ENCODE measurements at places on chromosomes 12 and 14.

- no peak for DNase-seq
These were observed 370.7 kb downstream of the TMTC2 start for GRCh38 chr12:83057436-83057835.

DNA sequence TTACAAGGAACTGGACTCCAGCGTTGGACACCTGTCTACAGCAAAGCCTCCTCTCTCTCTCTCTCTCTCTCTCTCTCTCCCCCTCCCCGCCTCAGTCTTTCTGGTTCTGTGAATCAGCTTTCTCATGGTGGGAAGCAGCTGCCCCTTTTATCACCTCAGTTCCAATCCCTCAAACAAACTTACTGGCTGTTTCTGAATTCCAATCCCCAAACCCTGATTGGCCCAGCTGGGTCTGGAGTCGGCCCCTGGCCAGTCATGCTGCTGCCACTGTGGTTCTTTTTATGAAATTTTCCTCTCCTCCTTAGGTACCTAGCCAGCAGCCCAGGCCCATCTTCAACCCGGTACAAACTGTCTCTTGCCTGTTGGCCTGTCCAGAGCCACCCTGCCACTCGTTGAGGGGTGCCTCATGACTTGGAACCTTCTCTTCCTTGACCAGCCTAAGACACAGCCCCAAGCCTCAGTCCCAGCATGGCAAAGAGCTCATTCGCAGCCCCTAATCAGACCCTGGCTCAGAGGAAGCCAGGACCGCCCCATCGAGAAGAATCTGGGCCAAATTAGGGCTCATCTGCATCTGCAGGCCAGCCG is 9.4 kb upstream of the MORN3 start:
- no peak for DNase-seq

DNA sequence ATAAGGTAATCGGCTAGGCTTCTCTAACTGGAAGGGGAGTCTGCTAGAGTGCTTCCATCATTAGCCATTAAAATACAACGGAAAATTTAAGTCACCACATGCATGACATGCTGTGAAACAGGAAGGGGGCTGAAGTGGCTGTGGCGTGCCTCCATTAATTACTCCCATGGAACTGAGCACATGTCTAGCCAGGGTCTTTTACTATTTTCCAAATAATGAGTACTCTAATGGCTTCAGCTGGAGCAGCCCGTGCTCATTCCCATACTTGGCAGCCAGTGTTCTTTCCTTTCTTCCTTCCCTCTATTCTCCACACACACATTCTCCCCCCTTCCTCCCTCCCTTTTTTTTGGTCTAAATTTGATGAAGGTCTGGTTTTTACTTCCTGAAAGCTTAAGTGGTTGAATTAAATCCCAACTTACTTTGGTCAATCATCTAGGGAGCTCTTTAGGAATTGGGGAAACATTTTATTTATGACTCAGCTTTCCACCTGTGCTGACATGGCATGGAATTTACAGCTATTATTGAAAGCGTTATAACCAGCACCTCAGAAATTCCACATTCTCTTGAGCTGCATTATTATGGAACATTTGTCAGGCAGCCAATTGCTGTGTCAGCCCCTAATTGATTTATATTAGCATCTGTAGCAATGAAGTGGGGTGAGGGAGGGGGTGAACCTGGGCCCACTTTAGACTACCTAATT is 72.3 kb downstream of the LRIG3 start:
- DNase-seq, result peak; percentile 24

GRCh38 chr14:64861916-64862315 is 17.8 kb downstream of the SPTB start:
- DNase-seq, result no peak

GRCh38 chr14:29896354-29896821 is 31.3 kb downstream of the PRKD1 start:
- DNase-seq, result no peak

GRCh38 chr12:50625029-50625925 is 120.5 kb downstream of the DIP2B start:
- DNase-seq, result no peak

GRCh38 chr12:105846331-105846730 is 292.4 kb downstream of the NUAK1 start:
- no peak for DNase-seq

DNA sequence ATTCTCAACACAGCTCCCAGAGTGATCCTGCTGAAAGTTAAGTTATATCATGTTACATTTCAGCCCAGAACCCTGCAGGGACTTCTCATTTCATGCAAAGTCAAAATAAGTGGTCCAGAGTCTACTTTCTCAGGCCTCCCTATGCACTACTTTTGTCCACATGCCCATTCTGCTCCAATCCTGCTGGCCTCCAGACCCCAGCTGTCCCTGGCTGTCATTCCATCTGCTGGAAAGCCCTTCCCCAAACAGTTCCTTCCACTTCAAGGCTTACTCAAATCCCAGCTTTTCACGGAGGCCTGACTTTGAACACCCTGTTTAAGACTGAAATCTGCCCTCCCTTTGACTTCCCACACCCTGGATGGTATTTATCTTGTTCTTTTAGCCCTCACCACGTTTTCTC is 109.8 kb upstream of the DNM1L start:
- no peak for DNase-seq

- DNase-seq, result no peak
These were observed 210.1 kb upstream of the DAAM1 start for GRCh38 chr14:58978343-58978742.

- no peak for DNase-seq
These were observed 89.1 kb upstream of the VASH1 start for GRCh38 chr14:76672123-76672522.

DNA sequence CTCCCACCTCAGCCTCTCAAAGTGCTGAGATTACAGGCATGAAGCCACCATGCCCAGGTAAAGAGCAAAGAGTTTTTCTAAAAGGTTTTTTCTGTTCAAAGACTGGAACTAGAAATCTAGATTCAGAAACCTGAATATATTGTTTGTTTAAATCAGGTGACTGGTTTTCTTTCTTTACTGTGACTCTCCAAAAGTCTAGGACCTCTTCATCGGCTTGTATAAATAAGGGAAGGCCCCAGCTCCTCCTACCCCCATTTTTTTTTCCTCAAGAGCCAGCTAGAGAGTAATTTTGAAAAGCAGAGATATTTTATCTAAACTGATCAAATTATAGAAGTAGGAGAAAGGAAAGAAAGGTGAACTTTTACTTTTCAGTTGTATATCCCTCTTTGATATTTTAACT is 48.0 kb downstream of the TMEM116 start:
- DNase-seq, result no peak

GRCh38 chr14:73176685-73177084 is 40.4 kb downstream of the PSEN1 start:
- DNase-seq, result no peak
